Stimulated activated CD4-positive, alpha-beta T cell treated with anti-CD3 and anti-CD28 coated beads, Interleukin-15, amount 100 ng/mL, for 1 hour (primary cell): ENCODE measurements at places on chromosomes 3 and 15.

GRCh38 chr15:63836579-63836978 lies 2.8 kb upstream of the HERC1 start:
- DNase-seq, result no peak

GRCh38 chr3:160162440-160162839 lies 62.8 kb upstream of the C3orf80 start:
- DNase-seq, result no peak

DNA sequence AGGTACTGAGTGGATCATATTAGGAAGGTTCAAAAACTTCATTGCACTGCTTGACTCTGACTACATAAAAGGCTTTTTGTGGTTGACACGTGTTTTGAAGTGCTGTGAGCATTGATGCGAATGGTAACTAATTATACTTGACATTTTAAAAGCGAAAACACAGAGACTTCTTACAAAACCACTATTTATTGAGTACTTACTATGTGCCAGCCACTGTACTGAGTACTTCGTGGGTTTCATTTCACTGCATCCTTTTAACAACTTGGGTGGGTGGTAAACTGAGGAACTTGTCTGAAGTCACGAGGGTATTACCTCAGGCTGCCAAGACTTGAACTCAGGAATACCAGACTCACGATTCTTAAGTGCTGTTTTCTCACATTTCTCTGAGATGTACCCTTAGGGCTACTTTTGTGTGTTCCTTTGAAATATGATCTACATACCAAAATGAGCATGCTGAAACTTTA lies 45.3 kb upstream of the PPP4R2 start:
- DNase-seq, result no peak

- no peak for DNase-seq
These were observed 294.8 kb upstream of the NR2E3 start for GRCh38 chr15:71515375-71516186.

- no peak for DNase-seq
These were observed 41.3 kb downstream of the MEIS2 start for GRCh38 chr15:37059086-37059485.

DNA sequence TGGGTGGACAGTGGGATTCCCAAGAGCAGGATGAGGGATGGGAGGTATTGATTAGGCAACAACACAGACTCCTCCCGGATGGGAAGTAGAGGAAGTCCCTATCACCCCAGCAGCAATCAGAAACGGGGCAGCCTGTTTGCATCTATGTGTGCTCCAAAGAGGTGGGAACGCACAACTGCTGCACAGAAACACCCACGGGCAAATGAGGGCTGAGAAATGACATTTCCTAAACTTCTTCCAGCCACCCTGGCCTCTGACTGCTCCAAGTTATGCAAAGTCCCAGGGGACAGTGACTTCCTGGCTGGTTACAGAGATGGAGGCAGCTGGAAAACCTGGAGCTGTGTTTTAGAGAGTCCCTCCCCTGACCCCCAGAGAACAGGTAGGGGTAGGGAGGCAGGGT lies 42.6 kb downstream of the HCN4 start:
- no peak for DNase-seq
